AG10803 (cell line): ENCODE measurements at places on chromosomes 3 and 15.
A peak's percentile ranks its signal among the peaks of the same experiment; 100 is the strongest.

DNA sequence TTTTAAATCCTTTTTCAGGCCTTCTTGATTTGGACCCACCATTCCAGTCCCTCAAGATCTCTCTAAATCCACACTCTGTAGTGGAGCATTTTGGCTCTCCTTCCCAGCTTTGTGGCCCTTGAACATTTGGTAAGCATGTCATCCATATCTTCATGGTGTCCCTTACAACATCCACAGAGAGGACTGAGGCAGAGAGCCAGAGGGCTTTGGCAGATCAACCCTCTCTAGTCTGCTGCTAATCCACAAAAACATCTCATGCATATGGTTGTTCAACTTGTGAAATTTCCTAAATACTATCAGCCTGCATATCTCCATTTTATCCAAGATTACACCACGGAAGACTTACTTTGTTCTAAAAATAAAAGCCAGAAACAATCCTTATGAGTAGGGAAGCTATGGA lies 23.2 kb downstream of the THRB start:
- no peak for DNase-seq

DNA sequence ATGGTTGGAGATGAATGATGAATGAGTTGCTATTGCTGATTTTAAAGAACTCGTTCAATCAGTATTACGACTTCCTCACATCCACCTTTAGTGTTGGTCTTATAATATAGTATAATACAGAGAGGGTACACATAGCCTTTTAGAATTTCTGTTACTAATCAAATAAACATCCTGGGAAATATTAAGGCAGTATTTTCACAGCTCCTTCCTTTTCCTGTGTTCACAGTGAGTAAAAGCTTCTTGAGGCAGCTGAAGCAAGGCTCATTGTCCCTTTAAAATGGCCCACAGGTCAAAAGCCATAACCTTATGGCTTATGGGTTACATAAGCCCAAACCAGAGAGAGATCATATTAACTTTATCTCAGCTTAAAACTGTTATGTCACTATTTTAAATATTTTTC lies 1.3 kb upstream of the BTLA start:
- DNase-seq: no peak

DNA sequence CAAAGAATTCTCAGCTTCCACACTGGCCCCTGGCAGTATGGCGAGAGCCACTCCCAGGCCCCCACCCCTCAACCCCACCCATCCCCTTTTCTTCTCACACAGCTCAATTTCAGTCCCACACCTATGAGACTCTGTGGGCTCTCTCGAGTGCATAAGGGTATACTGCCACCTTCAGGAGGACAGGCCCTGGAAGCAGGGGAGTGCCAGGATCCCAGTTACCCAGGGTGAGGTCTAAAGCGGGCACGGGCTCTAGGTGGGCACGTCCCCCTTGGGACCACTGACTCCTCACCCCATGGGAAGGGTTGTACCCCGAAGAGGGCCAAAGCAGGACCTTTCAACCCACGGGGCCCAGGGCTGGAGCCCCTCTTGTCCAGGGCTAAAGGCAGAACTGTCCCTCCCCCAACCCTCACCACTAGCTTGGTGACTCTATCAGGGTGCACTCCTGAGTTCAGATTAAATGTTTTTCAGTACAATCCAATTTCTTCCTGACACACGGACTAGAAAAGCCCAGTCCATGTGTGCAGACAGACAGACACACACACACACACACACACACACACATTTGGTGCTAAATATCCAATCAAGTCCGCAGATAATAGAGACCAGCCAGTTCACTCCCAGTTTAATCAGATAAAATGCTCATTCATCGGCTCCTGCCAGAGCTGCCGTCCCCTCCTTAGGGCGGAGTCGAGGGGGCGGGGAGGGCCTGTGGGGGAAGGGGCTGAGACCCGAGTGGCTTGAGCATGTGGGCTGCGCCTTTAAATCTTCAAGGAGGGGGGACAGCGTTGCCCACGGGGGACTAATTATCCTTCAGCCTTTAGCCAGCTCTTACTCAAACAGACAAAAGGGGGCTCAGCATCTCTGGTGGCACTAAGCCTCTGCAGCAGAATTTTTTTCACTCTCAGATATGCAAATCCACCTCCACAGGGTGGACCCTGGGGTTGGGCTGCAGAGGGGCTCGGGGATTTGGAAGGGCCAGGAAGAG lies 59.3 kb downstream of the CYP11A1 start:
- DNase-seq: peak; percentile 64

GRCh38 chr15:44137750-44138149 lies 57.3 kb downstream of the FRMD5 start:
- peak; percentile 31 for DNase-seq

GRCh38 chr3:14463330-14464140 lies 61.1 kb downstream of the SLC6A6 start:
- no peak for DNase-seq

DNA sequence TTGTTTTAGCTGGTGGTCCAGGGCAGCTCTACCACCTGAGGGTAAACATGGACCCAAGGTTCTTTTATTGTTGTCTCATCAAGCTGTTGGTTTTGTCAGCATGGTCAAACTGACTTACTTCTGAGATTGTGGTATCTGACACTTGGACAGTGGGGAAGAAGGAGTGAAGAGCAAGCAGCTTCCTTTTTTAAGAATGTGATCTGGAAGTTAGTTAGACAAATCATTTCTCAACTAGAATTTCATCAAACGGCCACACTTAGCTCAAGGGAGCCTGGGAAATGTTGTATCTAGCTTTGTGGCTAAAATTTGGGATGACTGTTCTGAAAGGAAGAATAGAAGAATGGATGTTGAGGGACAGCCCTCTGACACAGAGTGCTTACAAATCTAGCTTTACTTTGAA lies 215.2 kb downstream of the ZNF621 start:
- DNase-seq: no peak

DNA sequence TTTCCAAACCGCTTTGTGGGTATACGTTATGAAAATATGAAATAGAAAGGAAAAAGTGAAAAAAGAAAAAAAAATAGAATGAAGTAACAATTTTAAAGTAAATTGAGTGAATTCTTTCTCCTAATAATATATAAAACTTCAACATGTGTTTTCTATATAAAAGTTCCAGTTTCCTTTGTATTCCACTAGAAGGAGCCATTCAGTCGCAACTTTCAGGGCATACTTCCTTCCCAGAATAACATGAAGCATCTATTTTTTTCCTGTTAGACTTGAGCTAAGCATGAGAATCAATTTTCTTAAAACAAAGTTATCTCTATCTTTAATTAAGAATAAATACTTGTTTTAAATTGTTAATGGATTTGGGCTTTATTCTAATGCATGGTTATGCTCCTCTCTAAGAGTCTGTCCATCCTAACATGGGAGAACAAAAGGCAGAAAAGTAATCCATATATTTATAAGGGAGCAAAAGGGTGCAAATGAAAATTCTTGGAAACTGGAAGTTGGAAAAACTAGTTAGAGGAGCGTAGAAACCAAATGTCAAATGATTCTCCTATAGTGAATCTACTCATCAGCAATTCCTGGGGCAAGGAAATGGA lies 16.0 kb upstream of the VGLL3 start:
- peak; percentile 53 for DNase-seq

- no peak for DNase-seq
These were observed 133.1 kb downstream of the THSD4 start for GRCh38 chr15:71248386-71248785.
